ENCODE measurements at places on chromosomes 4 and X.

GRCh38 chrX:68892651-68893050 lies 63.8 kb downstream of the EFNB1 start:
- DNase-seq: no peak

GRCh38 chr4:40305328-40306170 lies 29.6 kb upstream of the CHRNA9 start:
- no peak for DNase-seq

DNA sequence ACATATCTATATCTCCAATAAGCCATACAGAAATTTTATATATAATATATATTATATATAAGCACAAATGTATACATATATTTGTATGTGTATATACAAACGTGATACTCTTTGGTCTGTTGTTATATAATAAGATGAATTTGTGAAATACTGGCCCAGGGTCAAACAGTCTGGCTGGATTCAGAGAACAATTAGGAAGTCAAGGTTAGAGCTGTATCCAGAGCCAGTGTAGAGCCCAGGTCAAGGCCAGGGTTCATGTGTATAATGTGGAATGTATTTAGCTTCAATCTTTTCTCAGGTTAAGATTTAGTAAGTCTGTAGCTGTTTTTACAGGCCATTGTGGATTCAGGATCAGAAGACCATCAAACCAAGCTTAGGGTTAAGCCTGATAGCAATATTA lies 3.8 kb upstream of the ENOX2 start:
- no peak for DNase-seq

GRCh38 chr4:79588679-79589078 lies 180.7 kb upstream of the GK2 start:
- DNase-seq: no peak

DNA sequence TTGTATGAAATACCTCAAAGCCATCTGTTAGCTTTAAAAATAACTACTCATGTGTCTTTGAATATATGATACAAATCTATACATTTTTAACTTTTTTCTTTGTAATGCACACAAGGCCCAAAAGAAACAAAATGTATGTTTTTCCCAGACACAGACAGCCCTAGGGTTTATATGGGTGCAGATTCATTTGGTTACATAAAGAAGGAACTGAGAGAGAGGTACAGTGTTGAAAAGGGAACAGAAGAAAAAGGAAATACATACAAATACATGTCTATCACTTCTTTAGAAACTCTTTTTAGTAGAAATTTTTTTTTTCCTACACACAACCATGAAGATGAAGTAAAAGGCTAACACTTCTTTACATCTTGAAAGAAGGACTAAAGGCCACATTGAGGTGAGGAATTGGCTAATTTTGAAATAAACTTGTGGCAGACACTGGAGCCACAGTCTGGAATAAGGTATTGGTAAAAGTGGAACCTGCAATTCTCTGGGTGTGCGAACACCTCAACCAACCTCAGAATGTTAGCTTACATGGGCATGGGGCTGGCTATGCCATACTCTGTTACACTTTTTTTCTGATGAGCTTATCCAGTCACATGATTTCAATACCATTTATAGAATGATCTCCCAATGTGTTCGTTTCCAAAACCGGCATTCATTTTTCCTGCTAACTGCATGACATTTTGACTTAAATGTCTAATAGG lies 67.9 kb downstream of the FAM47C start:
- no peak for DNase-seq
